ENCODE measurements at places on chromosomes 2 and 18. TPM values are rescaled to one million over a fixed set of nuclear protein-coding genes. Genes with fewer than 3 reads are reported as not detected.

The KYNU gene
- 4.7 TPM for polyA plus RNA-seq

The CREG2 gene
- 0.93 TPM for polyA plus RNA-seq

- DNase-seq, result no peak
Measured at GRCh38 chr2:240892925-240893324, 3.0 kb downstream of the MAB21L4 start.

- no peak for DNase-seq
Measured at GRCh38 chr2:6237039-6237660, 545.0 kb downstream of the SOX11 start.

- DNase-seq, result no peak
Measured at GRCh38 chr2:2192091-2192955, 138.8 kb downstream of the MYT1L start.

DNA sequence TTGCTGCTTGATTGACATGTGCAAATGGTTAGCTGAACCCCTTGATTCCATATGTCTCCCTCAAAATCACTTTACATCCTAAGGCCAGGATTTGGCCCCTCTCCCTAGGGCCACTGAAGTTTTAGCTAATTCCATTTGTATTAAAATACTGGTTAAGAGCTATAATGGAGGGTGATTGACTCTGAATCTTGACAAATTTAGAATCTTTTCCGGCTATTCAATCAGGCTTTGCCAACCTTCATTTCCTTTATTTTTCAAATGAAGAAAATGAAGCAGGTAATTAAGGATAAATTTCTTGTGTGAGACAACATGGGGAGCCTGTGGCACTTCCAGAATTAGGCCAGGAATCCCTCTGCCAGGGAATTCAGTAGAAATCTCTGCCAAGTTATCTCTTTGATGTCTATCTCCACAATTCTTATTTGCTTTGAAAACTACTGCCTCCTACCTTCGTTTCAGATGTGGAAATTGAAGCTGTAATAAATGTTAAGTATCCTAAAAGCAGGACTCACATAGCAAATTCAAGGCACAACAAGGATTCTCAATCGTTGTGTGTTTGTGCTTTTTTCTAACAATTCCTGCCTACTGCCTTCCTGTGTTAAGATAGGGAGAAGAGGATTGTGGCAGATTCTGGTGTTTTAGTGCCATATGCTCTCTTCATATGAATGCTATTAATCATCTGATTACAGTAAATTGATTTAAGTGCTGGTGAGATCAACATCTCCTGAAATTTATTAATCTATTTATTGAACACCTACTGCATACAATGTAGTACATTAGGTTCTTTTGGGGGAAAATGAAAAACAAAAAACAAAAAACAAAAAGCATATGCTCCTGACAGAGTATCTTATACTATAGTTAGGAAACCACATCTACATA lies 47.8 kb upstream of the MAP4K3 start:
- DNase-seq, result no peak

DNA sequence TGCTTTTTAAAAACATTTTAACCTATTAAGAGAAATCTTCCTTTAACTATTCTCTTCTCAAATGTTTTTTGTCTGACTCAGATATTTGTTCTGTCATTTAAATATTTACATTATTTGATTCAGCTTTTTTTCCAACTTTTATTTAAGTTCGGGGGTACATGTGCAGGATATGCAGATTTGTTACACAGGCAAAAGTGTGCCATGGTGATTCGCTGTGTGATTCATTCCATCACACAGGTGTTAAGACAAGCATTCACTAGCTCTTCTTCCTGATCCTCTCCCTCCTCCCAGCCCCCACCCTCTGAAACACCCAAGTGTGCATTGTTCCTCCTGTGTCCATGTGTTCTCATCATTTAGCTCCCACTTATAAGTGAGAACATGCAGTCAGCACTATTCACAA lies 19.4 kb downstream of the SP100 start:
- DNase-seq, result no peak

All from left renal pelvis (tissue), 4 donors.